NCI-H1694 (cell line): ENCODE measurements at places on chromosomes 5 and 9.

GRCh38 chr5:75681125-75681830 lies 36.0 kb downstream of the POC5 start:
- DNase-seq: peak; percentile 52

GRCh38 chr5:43305948-43306565 lies 7.2 kb downstream of the HMGCS1 start:
- DNase-seq: peak; percentile 81

DNA sequence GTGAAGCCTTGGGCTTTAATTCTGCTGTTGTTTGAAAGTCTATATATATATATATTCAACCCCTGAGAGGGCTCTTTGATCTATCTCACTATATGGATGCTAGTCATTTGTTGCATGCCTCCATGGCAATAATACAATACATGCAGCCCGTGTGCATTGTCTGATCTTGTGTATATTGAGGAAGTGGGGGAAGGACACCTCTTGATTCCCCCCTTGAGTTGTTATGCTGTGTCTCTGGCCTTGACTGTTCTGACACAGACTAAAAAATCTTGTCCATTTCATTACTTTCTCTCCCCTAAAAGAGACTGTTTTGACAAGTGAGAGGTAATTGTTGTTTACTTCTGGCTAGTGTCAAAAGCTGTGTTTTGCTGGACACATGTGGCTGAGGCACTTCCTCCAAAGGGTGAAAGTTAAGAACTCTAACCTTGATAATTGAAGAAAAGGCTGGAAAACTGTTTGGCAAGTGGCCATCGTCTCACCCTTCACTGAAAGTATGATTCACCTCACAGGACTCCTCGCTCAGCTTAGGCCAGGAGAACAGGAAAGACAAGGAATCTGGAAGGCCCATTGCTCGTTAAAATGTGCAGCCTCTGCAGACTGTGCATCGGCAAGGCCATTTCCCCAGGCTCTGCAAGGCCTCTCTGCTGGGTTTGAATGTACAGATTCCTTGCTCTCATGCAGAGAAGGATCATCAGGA lies 304.0 kb downstream of the PRELID2 start:
- no peak for DNase-seq

- no peak for DNase-seq
Measured at GRCh38 chr5:150488519-150489359, 19.2 kb upstream of the NDST1 start.

- no peak for DNase-seq
Measured at GRCh38 chr5:42991404-42992087, 48.6 kb downstream of the ANXA2R start.

DNA sequence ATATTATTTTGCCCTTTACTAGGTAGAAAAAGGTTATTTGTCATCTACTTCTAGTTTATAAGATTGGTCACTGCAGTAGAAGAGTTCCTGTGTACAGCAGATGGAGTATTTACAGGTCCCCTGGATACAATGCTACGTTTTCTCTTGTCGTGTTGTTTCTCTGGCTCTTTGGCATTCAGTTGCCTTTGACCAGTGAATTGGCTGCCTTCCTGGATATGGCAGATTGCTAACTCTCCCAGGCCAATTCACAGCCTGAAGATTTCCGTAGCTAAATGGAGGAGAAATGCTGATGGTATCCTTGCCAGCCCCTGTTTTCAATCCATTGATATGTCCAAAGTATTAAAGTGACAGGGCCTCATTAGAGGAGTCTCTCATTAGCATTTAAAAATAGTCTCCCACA lies 32.5 kb upstream of the GNAQ start:
- no peak for DNase-seq

GRCh38 chr9:36218011-36218410 lies 27.3 kb downstream of the CLTA start:
- DNase-seq: no peak

- no peak for DNase-seq
Measured at GRCh38 chr5:31048282-31049270, 144.9 kb upstream of the CDH6 start.

GRCh38 chr5:153480401-153480800 lies 10.1 kb upstream of the GRIA1 start:
- no peak for DNase-seq

DNA sequence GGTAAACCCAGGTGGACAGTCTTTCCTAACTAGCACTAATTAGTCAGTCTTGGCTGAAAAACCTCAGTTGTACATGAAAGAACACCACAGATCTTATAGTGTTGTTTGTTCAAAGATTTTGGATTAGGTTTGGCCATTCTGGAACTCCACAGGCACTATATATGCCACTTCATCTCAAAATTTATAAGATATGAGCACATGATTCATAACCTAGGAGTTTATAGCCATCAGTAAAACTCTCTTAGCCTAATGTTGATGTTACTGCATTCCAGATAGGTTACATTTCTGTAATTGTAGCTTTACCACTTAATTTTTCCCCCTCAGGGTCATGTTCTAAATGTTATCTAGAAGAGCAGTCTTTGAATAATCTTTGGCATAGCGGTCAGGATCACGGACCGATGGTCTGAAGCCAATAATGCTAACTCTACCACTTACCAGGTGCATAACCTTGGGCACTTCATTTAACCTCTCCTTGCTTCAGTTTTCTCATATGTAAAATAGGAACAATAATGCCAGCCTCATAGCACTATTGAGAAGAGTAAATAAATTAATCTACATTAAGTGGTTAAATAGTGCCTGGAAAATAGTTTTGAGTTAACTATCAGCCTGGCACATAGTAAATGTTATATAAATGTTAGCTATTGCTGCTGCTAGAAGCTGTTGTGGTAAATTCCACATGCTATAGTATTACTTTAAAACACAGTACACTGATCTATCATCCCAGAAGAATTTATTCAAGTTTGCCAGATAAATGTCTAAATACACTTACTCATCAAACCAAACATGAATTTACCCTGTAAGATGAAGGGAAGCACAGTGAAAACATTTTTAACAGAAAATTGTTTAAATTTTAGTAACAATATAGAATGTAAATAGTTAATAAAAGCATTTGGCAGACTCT lies 743.9 kb downstream of the NR2F1-AS1 start:
- DNase-seq: no peak
